NCI-H2029 (cell line): ENCODE measurements at places on chromosomes 7 and 10.

GRCh38 chr7:142375710-142376313 is 118.0 kb upstream of the PRSS58 start:
- DNase-seq, result no peak

GRCh38 chr7:127781081-127781480 is 129.1 kb downstream of the SND1 start:
- DNase-seq, result no peak

DNA sequence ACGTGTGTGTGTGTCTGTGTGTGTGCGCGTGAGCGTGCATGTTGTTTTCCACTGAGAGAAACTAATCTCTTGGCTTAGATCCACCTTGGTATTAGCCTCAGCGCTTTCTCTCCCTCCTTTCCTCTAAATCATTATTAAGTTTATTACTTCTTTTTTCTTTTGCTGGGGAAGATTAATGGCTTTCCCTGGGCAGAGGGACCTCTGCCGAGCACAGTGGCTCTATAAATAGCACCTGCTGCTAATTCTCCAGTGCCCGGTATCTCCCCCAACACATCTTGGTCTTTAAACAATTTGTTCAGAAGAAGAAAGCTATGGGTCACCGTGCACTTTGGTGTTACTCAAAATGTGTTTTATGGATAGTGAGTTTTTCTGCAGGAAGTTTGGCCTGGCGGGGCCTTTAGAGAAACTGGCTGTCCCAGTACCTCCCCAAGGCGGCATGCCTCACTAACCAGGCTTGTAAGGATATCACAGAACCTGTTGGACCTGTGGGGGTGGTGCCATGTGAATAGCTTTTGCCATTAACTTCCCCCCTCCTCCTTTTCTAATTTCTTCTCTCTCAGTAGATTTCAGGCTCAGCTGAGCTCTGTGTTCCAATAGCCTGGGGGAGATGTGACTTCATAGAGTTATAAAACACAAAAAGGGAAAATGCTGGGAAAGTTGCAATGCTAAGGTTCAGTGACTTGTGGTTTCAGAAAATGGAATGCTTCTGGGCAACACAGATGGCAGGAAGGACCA is 70.1 kb upstream of the RAB11FIP2 start:
- DNase-seq, result no peak

DNA sequence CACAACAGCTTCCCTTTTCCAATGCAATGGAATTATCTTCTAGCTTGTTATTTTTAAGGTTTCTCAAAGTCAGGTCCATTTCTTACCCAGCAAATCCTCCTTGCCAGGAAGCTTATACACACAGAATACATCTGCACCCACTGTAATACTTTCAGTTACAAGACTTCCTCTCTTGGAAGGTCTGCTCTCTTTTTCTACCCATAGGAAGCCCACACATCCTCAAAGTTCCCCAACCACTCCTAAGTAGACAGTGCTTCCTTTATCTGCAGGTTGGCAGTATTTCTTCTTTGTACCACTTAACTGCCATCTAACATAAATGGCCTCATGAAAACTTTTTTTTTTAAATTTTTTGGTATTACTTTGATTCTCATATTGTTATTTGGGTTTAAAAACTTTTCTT is 155.6 kb downstream of the TAX1BP1 start:
- no peak for DNase-seq

- DNase-seq, result no peak
These were observed 809.1 kb downstream of the ANKRD7 start for GRCh38 chr7:119033641-119034040.
